ENCODE measurements at places on chromosomes 16 and 17. TPM values are rescaled to one million over a fixed set of nuclear protein-coding genes. Genes with fewer than 3 reads are reported as not detected.

Gene ADAD2
- total RNA-seq: not detected

Gene GGT6
- 232 TPM for total RNA-seq

Gene SNRNP25
- total RNA-seq: 6.3 TPM

Gene ANKRD40CL
- not detected for total RNA-seq

Gene EPX
- not detected for total RNA-seq

Gene CAMKK1
- 21.2 TPM for total RNA-seq

Gene UMOD
- not detected for total RNA-seq

Gene SSTR5
- total RNA-seq: not detected

Gene HEATR9
- total RNA-seq: not detected

Gene TP53TG3
- total RNA-seq: not detected

Gene TP53TG3C
- not detected for total RNA-seq

Gene MT4
- 46.1 TPM for total RNA-seq

Gene TMIGD1
- not detected for total RNA-seq

Gene MPP2
- total RNA-seq: 4.2 TPM

Gene CORO1A
- 16.7 TPM for total RNA-seq

Measured in lower leg skin (tissue), 4 donors.